Activated T-helper 1 cell treated with anti-CD3 and anti-CD28 coated beads, Interleukin-2, amount 50 U/mL, for 16 hours (primary cell): ENCODE measurements at places on chromosomes 1 and 21.
A peak's percentile ranks its signal among the peaks of the same experiment; 100 is the strongest.

DNA sequence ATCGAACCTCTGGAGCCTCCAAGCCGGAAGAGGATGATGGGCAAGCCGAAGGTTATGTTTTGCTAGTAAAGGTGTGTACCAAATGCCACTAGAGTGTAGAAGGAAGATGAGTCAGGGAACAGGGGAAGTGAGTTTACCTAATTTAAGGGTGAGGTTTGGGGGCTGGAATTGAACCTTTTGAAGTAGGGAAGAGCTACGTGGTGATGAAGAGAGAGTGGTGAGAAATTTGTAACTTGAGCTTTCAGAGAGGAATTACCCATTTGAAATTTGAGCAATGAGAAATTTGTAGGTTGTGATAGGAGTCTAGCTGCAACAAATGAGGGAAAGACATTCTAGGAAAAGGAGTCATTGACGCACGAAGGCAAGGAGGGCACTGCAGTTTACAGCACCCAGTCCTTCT, 70.0 kb upstream of the TENT5C start:
- DNase-seq, result no peak

DNA sequence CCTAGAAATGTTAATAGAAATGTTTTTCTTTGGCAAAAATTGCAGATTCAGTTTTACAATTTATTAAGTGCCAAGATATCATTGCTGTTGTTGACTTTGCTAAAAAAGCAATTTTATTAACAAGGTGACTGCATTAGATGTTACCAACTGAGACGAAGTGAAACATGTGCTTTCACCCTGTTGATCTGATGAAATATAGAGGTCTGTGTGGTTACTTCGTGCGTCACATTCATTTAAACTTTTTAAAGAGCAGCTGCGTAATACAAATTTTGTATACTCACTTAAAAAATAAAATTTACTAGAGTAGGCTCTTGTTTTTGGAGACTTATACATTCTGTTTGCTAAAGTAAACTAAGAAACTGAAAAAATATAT, 465.7 kb downstream of the USP25 start:
- DNase-seq, result no peak

DNA sequence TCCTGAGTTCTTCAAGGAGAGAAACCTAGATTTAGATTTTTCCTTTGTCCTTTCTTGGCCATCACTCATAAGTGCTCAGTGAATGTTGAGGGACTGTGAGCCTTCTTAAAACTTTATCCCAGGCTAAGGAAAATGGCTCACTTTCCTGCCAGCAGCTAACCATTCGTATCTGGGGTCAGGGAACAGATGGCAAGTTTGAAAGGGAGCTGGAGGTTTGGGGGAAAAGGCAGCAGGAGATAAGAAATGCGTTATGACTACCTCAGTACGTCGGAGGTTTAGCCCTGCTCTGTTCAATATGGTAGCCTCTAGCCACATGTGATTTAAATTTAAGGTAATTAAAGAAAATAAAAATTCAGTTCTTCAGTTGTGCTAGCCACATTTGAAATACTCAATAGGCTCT, 13.3 kb downstream of the RRP15 start:
- no peak for DNase-seq

DNA sequence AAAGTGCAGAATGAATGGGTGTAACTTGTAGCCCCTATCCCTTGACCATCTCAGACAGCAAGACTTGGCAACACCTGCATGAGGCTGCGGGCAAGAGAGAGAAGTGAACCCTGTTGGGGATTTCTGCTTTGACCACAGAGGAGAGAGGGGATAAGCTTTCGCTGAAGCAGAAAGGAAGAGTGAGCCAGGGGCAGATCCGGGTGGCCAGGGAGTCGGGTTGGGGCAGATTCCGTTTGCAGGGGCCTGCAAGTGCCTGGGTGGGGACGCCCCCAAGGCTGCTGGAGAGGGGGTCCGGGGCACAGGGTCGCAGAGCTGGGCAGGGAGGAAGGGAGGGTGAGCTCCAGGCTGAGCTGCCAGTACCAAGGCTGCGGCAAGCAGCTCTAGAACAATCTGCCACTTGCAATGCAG, 25.3 kb upstream of the PIK3CD start:
- no peak for DNase-seq

DNA sequence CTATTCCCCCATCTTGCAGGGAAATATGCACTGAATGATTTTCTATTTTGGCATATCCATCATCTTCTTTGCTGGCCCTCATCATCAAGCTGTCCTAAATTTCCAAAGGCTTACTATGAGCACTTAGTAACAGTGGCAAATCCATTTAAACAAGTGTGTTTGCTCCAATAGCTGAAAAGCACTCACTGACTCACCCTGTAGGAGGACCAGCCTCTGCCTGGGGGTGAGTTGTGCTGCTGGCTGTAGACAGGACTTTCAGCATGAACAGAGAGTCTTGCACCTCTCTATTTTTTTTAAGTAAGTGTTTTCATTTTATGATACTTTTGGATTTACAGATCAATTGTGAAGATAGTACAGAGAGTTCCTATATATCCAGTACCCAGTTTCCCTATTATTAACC, 97.3 kb downstream of the SLC35F3 start:
- no peak for DNase-seq

- DNase-seq, result no peak
These were observed 39.3 kb downstream of the TGFBR3 start for GRCh38 chr1:91846639-91847013.

DNA sequence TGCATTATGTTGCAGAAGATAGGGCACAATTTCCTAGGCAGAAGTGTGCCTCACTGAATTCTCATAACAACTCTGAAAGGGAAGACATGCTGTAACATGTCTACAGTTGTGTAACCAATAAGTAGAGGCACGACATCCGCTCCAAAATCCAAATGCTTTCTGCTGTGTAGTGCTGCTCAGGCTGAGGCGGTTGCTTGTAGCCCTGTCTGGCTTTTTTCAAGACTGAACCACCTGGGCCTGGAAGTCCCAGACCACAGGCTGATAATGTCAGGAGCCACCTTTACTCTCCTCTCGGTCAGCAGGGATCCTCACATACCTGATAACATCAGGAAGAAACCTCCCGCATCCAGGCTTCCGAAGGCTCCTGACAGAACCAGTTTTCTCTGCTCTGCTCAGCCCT, 10.9 kb downstream of the AKNAD1 start:
- DNase-seq, result no peak

DNA sequence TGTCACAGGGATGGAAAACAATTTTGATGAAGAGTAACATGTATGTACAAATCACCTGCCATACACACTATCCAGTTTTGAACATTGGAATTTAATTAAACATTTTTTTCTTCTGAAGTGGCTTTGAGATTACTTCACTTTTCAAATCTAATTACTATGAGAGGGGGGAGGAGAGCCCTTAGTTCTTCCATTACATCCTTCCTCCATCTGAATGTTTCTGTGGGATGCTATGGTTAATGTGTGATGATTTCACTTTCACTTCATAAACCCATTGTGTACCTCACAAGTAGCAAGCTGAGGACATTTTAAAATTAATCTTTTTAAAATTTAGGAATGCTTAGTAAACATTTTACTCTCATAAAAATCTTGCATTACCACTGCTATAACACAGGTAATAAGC, 156.9 kb downstream of the RUNX1 start:
- DNase-seq, result no peak

DNA sequence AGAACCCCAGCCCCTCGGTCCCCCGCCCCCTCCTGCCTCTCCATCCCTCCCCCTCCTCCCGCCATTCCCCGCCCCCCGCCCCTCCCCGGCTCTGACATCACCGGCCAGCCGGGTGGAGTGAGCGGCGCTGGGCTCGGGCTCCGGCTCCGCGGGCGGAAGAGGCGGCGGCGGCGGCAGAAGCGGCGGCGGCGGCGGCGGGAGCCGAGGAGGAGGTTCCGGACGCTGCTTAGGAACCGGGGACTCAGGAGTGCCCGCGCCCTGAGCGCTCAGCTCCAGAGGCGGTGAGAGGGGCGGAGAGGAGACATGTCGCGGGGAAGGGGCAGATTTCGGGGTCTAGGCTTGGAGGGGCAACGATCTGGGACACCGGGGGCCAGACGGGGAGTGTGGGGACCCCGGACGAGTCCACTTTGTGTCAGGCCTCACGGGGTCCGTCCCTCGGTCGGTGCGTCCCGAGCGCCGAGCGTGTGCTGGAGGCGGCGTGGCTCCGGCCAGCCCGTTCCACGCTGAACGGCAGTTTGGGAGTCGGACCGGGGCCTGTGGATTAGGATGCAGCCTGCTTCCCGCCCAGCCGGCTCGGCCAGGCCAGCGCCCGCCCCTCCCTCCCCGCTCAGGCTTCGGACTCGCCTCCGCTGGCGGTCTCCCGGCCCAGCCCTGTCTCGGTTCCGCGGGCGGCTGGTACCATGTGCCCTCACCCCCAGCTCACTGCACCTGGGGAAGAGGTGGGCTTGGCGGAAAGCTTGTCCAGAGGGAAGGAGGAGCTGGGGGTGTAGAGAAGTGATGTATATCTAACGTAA, at the start of gene PEA15:
Gene PEA15 (plus strand): TSS at position 143 of the 794 bp plus-strand sequence. CDS start 6,161 bp downstream, outside the sequence.
- DNase-seq, result peak; percentile 55

- DNase-seq, result peak; percentile 11
These were observed 57.3 kb downstream of the NKAIN1 start for GRCh38 chr1:31182352-31182751.

GRCh38 chr1:183245357-183245756, 59.3 kb downstream of the LAMC2 start:
- no peak for DNase-seq

DNA sequence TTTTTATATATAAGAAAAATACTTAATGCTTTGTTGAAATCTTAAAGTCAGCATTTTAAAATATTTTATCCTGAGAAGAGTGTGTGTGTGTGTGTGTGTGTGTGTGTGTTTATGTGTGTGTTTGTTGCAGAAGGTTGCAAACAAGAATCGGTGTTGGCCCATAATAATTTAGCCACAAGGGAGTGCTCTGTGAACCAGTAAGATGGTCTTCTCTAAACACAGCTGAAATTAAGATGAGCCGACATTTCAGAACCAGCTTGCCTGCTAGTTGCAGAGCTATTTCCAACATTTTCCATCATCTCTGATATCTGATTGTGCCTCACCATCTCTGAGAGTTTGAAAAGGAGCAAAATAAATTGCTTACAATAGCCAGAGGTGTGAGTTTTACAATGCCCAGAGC, 158.8 kb upstream of the SGIP1 start:
- DNase-seq, result no peak

GRCh38 chr21:40018871-40019475, 151.7 kb downstream of the PCP4 start:
- DNase-seq, result no peak

- DNase-seq, result no peak
These were observed 2.2 kb upstream of the NUAK2 start for GRCh38 chr1:205323794-205324193.

- no peak for DNase-seq
These were observed 259.7 kb downstream of the RHOU start for GRCh38 chr1:228994676-228995594.

GRCh38 chr1:117572546-117572945, 33.3 kb upstream of the TENT5C start:
- DNase-seq, result no peak

GRCh38 chr1:230781594-230781993, 34.4 kb downstream of the CAPN9 start:
- no peak for DNase-seq

- no peak for DNase-seq
These were observed 428.0 kb downstream of the PLPP3 start for GRCh38 chr1:56151402-56151801.

GRCh38 chr1:19525607-19526545, 40.5 kb upstream of the CAPZB start:
- DNase-seq, result no peak

- no peak for DNase-seq
These were observed 112.6 kb downstream of the EIF4G3 start for GRCh38 chr1:21064057-21064456.

GRCh38 chr1:200150721-200151120, 123.2 kb downstream of the NR5A2 start:
- no peak for DNase-seq

GRCh38 chr1:155131856-155132255, 3.8 kb upstream of the SLC50A1 start:
- DNase-seq, result no peak

DNA sequence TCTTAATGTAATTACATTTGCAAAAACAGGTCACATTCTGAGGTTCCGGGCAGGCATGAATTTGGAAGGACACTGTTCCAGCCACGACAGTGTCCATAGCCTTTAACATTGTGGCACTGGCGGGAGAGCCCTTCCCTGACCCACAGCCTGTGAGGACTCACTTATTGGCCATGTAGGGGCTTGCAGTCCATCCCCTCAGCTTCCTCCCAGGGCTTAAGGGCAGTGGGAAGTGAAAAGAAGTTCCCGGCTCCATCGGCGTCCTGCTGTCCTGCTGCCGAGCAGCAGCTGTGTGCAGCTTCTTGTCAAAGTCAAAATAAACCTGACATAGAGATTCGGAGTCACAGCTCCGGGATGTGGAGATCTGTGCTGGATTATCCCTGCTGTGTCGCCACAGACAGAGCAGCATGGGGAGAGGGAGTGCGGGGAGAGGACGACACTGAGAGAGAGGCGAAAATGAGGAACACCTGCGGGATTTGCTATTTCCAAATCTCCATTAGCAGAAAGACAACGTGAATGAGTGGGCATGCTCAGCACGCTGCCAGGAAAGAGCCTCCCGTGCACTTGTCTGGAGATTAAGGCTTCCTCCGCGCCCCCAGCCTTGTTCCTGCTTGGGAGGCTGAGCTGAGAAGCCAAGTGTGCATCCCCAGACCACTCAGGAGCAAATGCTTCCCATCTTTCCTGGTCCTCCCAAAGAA, 260.3 kb downstream of the ASTN1 start:
- DNase-seq, result no peak

- no peak for DNase-seq
These were observed 41.0 kb downstream of the UBASH3A start for GRCh38 chr21:42444745-42445059.

DNA sequence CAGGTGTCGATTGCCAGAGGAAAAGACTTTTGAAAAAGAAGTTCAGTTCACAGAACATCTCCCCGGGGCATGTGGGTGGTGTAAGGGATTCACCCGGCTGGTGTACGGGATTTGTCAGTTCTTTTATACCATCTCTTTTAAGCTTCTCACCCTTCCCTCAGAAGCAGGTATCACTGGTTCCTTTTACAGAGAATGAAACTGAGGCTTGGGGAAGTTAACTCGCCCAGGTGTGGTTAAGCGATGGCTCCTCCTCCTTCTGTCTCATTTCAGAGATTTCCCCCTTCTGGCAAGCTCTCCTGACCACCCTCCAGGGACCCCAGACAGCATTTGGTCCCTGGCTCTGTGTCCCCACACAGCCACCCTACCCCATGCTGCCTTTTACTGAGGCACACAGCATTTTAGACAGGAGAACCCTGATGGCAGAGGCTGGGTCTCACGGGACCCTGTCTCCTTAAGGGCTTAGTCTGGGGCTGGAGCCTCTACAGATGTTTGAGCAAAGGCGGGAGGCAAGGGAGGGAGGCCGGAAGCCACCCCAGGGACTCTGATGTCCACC, 2.8 kb upstream of the ECE1 start:
- peak; percentile 21 for DNase-seq

GRCh38 chr21:15732290-15732995, 2.7 kb downstream of the USP25 start:
- no peak for DNase-seq

GRCh38 chr1:109622895-109623294, 3.3 kb downstream of the AMPD2 start:
- DNase-seq, result no peak
